HCT116 (cell line): ENCODE measurements at places on chromosomes 7 and 10. TPM values are rescaled to one million over a fixed set of nuclear protein-coding genes. Genes with fewer than 3 reads are reported as not detected.

OGDHL gene
- 16.3 TPM for total RNA-seq

NUTM2E gene
- total RNA-seq, result 0.15 TPM

DNA sequence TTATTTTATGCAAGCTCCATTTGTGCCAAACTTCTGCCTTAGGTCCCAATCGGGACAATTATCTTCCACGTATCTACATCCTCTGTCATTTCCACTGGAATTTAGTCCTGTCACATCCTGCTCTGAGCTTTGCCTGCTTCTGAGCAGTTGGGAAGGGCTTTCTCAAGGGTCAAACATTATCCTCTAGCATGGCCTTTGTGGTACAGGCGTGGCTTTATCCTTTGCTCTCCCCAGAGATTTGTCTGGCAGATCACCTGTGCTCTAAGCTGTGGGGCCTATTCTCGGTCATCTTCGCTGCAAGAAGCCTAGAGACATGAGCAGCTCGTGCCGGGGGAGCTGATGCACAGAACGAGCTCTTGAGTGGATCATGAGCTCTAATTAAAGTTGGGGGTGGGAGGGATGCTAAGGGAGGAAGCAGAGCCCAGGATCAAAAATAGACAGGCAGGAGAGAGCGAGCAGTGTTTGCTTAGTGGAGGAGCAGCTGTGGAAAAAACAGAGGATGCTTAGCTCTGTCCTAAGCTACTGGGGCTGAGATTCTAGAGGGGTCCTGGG is 19.8 kb upstream of the TMEM273 start:
- no peak for DNase-seq

GRCh38 chr10:21702633-21703111 is 168.6 kb downstream of the MLLT10 start:
- DNase-seq, result no peak
